ENCODE measurements at places on chromosomes 4 and X.
A peak's percentile ranks its signal among the peaks of the same experiment; 100 is the strongest.

DNA sequence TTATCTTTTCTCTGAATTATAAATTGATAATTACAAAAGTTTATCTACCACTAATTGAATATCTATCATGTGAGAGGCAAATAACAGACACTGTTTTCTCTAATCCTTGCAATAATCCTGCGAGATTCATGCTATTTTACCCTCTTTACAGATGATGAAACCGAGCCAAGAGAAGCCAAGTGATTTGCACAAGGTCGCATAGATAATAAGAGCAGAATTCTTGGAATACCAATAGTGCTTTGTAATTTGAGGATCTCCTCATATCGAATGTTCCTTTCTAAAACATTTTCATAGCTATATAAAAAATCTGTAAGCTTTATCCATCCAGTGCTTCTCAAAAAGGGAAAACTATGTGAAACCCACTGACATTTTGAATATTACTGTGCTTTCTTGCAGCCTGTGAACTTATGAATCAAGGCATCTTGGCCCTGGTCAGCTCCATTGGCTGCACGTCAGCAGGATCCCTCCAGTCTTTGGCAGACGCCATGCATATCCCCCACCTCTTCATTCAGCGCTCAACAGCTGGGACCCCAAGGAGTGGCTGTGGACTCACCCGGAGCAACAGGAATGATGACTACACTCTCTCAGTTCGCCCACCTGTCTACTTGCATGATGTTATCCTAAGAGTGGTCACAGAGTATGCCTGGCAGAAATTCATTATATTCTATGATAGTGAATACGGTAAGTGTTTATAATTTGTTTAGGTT lies 743.8 kb upstream of the ATOH1 start:
- no peak for DNase-seq

DNA sequence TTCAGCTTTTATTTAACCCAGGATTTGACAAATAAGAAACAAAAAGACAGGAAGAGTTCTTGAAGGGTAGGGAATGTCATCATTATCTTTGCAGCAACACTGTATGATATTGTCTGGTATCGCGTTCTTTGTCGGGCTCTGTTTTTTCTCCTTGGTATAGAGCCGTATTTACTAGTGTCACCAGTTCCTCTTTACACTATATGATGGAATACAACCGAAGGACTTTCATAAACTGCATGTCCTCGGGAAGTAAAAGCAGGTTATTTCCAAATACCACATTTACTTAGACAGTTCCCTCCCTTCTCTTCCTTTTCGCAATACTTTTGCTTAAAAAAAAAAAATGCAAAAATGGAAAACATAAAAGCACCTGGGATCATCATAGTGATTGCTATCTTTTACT lies 96.6 kb upstream of the IL13RA1 start:
- peak; percentile 56 for DNase-seq

GRCh38 chrX:74536152-74536831 lies 78.1 kb downstream of the RLIM start:
- DNase-seq: peak; percentile 74

DNA sequence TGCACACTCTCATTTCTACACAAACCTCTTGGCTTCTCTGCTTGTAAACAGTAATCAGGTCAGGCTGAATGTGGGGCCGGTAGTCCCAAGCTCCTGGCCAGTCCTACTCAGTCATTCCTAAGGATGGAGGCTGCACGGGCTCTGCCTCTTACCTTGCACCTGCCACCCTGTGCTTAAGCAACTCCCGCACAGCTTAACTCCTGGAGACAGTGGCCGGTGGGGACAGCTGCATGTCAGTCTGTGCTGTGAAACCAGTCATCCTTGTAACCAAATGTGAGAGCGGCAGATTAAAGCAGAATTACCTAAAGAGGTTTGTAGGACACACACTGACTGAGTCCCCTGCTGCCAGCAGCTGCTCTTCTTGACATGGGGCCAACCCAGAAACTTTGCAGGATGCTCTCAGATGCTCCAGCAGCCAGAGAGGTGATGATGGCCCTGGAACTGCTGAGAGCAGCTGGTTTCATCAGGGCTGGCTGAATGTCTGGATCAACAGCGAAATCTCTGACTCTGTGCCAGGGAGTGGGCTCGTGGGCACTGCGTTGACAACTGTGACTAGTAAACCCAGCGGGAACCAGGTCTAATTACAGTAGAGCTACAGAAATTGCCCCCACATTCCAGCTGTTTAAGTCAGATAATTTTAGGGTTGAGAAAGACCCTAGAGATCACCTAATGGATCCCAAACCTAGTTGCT lies 123.7 kb downstream of the ANAPC4 start:
- DNase-seq: no peak

DNA sequence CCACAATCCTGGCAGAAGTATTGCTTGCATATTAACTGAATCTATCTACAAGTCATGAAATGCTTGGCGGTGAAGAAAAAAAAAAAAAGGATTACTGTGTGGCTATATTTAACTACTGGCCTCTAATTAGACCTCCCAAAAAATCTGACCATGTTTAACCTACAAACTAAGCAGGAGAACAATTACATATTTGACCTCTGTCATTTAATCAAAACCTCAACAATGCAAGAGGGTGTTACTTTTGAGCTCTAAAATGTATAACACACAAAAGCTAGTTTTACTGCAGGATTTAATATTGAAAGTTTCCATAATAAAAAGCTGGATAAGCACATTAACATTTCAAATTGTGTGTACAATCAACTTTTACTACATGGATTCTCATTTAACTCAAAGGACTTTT lies 1.5 kb downstream of the ITM2A start:
- DNase-seq: no peak

DNA sequence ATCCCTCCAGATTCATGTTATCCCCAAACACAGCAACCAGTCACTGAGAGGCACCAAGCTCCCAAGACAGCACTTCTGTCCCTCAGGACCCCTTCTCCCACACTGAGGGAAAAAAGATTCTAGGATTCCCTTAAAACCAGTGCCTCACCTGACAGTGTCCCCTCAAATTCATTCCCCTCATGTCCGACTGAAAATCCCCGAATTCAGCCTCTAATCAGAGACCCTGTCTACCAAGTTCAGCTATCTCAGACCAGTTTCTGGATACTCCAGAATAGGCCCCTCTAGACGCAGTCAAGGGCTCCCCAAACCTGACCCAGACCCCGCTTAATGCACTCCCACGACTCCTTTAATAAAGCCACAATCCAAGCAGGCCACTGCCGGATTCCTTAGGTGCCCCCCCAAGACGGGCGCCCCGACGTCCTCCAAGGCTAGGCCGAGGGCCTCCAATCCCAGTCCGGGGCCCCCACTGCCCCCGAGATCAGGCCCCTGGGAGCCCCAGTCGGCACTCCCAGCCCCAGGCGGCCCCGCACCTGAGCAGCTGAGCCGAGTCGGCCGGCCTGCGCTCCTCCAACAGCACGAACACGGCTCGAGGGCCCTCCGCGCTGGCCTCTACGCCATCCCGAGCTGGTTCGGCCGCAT lies 457 bp downstream of the TFE3 start:
- no peak for DNase-seq

DNA sequence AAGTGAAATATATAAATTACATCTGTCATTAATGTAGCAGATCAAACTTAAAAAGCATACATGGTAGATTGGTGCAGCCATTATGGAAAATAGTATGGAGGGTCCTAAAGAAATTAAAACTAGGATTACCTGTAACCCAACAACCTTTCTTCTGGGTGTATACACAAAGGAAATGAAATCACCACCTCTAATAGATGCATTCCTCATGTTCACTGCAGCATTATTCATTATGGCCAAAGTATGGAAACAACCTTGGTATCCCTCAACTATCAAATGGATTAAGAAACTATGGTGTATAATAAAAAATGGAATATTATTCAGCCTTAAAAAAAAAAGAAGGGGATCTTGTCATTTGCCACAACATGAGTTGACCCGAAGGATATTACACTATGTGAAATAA lies 13.7 kb downstream of the WDFY3 start:
- no peak for DNase-seq

DNA sequence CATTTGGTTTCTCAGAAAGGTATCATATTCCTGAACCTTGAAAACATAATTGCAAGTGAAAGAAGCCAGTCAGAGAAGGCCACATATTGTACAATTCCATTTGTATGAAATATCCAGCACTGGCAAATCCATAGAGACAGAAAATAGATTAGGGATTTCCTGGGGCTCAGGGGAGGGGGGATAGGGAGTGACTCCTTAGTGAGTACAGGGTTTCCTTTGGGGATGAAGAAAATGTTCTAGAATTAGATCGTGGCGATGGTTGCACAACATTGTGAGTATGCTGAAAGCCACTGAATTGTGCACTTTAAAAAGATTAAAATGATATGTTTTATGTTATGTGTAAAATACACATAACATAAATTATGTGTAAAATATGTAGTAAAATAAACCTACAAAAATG lies 10.3 kb downstream of the XPNPEP2 start:
- DNase-seq: no peak

GRCh38 chr4:159201168-159201567 lies 98.3 kb downstream of the RAPGEF2 start:
- DNase-seq: no peak

- DNase-seq: peak; percentile 14
These were observed 16.3 kb upstream of the PLCXD1 start for GRCh38 chrX:264634-265455.

- DNase-seq: no peak
These were observed 34.7 kb upstream of the PRSS48 start for GRCh38 chr4:151242305-151242704.

GRCh38 chrX:109733613-109734083 lies 591 bp upstream of the ACSL4 start:
- no peak for DNase-seq

GRCh38 chr4:37584071-37584470 lies 102.1 kb downstream of the RELL1 start:
- no peak for DNase-seq

DNA sequence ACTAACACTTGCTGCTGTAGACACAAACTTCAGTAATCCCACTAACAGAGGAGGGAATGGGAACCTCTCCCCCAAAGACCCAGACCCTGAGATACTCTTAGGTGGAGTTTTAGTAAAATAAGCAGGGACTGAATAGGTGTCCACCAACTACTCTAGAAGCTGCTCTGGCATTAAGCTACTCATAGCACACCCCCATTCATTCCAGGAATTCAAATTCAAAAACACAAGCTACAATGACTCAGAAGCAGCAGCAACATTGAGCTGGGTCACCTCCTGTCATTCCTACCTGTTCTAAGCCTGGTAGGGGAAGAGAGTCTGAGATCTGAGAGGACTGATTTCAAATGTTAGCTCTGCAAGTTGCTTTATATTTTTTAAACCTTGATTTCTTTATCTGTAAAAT lies 135.4 kb upstream of the FRMPD4 start:
- DNase-seq: no peak

- no peak for DNase-seq
These were observed 270.6 kb upstream of the GK2 start for GRCh38 chr4:79678472-79679202.

DNA sequence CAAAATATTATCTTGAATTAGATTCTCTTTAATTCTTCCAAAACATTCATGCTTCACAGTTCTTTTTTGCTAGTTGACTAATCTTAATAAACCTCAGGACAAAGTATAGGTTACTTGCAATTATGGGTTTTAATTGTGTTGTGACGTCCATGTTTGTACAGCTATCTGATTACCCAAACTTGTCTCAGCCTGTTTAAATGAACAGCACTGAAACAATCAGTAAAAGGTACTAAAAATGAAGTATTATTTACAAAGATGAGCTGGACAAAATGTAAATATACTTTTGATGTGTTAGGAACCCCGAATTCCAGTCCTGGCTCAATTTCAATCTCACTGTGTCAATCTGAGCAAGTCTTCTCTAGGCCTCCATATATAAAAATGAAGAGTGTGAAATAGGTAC lies 57.4 kb upstream of the SLC6A14 start:
- DNase-seq: no peak

DNA sequence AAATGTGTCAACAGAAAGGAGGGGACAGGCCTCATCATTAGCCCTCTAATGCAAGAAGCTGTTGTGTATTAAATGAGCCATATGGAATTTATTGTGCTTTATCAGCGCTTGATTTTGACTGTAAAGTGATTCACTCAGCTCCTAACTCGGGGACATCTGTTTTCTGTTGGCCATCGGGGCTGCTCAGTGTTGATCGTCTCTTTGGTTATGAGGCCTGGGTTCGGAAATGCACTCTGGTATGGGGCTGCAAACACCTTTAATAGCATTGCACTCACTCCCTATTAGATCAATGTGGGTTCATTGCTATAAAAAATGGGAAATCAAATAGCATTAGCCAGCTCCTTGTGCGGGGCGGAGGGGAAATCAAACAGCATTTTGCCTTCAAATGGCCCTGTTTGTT lies 6.4 kb downstream of the ARX start:
- no peak for DNase-seq

GRCh38 chrX:115616943-115617563 lies 56.1 kb downstream of the PLS3 start:
- DNase-seq: no peak

- DNase-seq: no peak
These were observed 80.9 kb downstream of the KDM6A start for GRCh38 chrX:44953734-44954502.

GRCh38 chrX:28205126-28205525 lies 223.9 kb upstream of the DCAF8L1 start:
- no peak for DNase-seq

DNA sequence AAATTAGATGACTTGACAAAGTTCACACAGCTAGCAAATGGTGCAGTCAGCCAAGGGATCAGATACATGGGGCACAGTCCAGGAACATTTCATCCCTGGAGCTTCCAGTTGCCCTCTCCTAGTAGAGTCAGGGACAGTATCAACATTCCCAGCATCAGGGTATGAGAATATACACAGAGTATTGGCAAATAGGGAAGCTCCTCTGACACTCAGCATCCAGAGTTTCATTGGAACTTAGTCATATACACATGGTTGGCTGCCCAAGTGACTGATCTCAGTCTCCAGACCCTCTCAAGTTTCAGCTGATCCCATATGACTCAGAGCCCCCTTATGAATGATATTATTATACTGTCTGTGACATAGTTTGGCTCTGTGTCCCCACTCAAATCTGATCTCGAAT lies 13.7 kb upstream of the KCTD8 start:
- no peak for DNase-seq

DNA sequence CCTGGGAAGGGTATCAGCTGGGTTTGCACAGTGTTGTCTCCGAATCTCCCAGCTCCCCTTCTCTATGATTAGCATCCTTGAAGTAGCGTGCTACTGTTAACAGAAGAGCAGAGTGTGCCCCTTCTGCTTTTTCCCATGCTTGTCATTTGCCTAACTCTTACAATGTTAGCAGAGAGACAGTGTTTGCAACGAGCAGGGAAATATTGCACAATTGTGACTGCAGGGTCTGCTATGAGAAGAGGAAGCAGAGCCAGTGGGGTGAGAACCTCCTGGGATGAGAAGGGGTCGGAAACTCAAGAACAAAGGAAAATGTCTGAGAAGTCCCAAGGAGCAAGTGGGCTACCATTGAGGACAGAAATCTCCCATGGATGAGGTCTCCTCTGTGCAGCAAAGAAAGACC lies 7.8 kb upstream of the CHRNA9 start:
- DNase-seq: peak; percentile 70

- peak; percentile 65 for DNase-seq
These were observed 7.3 kb upstream of the SH3BP2 start for GRCh38 chr4:2785613-2786012.

DNA sequence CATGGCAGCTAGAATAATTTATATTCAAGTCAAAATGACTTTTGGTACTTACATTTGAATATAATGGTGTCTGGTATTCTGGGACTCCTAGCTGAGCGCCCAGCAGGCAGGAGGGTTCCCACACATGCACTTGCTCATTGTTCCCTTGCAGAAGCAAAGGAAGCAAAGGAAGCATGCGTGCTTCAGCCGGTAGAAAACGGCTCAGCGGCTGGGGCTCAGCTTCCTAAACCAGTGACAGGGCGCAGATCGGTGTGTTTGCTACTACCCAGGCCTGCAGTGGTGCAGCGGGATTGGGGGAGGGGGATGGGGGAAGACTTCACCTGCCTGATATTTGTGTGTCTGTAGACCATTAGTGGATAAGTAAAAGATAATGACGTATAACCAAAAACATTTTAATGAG lies 978.3 kb upstream of the TENM3 start:
- DNase-seq: no peak
